ENCODE measurements at places on chromosomes 7 and 10. TPM values are rescaled to one million over a fixed set of nuclear protein-coding genes. Genes with fewer than 3 reads are reported as not detected.

Gene CALHM2
- total RNA-seq = 5.5 TPM

Gene CLDN3
- total RNA-seq = 3.8 TPM

Gene GIMAP5
- not detected for total RNA-seq

Gene UBTD1
- total RNA-seq = 18.3 TPM
